ENCODE measurements at places on chromosomes 2 and 18. TPM values are rescaled to one million over a fixed set of nuclear protein-coding genes. Genes with fewer than 3 reads are reported as not detected.
A peak's percentile ranks its signal among the peaks of the same experiment; 100 is the strongest.

Gene CXCR1
- not detected for polyA plus RNA-seq

Gene GCG
- polyA plus RNA-seq = not detected

Gene ANKRD30B
- polyA plus RNA-seq = not detected

Gene IL36G
- not detected for polyA plus RNA-seq

- DNase-seq = no peak
- no peaks in the 10 kb centered on the region for H3K27me3 ChIP-seq
- no peaks in the 10 kb centered on the region for H3K4me1 ChIP-seq
- no peak overlapping the region for H3K27ac ChIP-seq
- H3K36me3 ChIP-seq = no peaks in the 10 kb centered on the region
- H3K4me3 ChIP-seq = no peak overlapping the region
Measured at GRCh38 chr2:27451095-27451494, 8.9 kb downstream of the KRTCAP3 start.

- peak; percentile 54 for DNase-seq
- peaks cover 45% of the 10 kb centered on the region for H3K27me3 ChIP-seq
- peak overlapping the region; percentile 97 for H3K4me3 ChIP-seq
- no peak overlapping the region for H3K27ac ChIP-seq
Measured at GRCh38 chr2:5692561-5693286, 540 bp downstream of the SOX11 start.

DNA sequence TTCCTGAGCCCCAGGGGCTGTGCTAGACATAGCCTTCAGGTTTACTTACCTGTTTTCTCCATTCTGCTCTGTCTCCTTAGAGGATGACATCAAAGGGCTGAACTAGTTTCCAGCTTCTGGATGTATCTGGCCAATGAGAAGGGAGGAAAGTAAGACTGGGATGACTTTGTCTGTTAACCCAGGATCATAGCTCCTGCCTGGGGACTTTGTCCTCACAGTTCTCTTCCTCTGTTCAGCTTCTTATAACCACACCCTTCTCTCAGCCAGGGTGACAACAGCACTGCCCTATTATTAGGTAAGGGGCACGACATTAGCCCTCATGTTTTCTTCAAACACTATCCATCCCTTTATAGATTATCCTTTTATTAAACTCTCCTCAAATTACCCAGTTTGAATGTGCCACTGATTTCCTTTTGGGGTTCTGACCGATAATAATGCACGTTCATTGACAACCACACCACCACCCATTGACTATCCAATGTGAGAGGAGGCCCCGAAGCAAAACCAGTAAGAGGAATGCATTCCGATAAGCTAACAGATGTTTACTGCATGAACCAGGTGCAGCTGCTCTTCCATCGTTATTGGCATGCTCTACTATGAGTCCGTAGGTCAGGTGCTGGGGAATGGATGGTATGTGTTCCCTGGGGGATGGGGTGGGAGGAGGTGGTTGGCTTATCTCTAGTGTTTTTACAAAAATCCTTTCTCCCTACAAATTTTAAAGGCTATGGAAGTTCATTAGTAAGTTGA lies 23.5 kb downstream of the TSN start:
- no peak overlapping the region for H3K4me3 ChIP-seq
- no peaks in the 10 kb centered on the region for H3K27me3 ChIP-seq
- peaks cover 7% of the 10 kb centered on the region for H3K4me1 ChIP-seq
- peak; percentile 50 for DNase-seq

DNA sequence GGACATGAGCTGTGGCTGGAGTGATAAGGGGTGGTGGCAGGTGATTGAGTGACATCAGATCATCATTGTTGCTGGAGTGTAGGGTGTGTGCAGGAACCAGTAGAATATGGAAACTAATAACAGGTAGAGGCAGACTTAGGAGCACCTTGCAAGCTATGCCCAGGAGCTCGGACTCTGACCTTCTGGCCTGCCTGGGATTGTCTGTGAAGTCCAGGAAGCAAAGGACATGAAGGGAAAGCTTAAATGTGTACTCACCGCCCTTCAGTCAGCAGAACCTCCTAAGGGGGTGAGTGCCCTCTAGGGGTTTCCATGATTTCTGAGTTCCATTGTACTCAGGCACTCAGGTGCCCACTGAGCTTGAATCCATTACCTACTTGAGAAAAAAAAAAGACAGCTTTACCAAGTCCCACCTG lies 104.2 kb downstream of the CRIM1 start:
- H3K4me1 ChIP-seq = peaks cover 79% of the 10 kb centered on the region
- peak; percentile 84 for DNase-seq
- no peak overlapping the region for H3K4me3 ChIP-seq
- H3K36me3 ChIP-seq = no peaks in the 10 kb centered on the region
- H3K27me3 ChIP-seq = no peaks in the 10 kb centered on the region

DNA sequence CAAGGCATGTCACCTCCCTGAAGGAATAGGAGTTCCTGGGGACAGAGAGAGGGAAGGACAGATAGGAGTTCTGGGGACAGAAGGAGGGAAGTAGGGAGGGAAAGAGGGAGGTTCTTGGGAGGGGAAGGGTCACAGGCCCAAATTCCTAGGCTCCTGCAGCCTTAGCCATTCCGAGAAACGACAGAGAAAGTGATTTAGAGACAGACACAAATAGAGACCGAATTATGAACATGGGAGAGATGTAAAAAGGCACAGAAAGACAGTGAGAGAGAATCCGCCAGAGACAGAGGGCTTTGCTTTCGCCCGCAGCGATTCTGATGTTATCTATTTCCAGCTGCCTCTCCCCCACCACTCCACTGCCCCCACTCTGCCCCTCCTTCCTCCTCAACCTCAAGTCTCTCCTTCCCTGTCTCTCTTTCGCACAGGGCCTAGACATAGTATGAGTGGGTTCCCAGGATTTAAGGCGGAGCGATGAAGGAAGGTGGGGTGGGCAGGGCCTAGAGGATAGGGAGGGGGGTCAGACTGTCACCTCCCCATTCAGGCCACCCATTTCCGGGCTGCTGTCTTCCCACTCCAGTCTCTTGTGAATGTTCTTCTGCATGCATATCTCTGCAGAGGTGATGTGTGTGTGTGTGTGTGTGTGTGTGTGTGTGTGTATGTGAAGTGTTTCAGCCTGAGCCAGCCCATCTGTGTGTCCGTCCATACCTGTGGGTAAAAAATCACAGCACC lies 3.3 kb upstream of the WNT6 start:
- peaks cover 91% of the 10 kb centered on the region for H3K27me3 ChIP-seq
- no peak overlapping the region for H3K4me3 ChIP-seq
- peaks cover 55% of the 10 kb centered on the region for H3K4me1 ChIP-seq
- no peak for DNase-seq
- H3K36me3 ChIP-seq = no peaks in the 10 kb centered on the region

GRCh38 chr2:30565851-30566358 lies 118.9 kb downstream of the LCLAT1 start:
- H3K27ac ChIP-seq = no peak overlapping the region
- no peak overlapping the region for H3K4me3 ChIP-seq
- no peaks in the 10 kb centered on the region for H3K36me3 ChIP-seq
- H3K4me1 ChIP-seq = no peaks in the 10 kb centered on the region
- no peaks in the 10 kb centered on the region for H3K27me3 ChIP-seq
- no peak for DNase-seq

- DNase-seq = peak; percentile 71
- H3K4me3 ChIP-seq = no peak overlapping the region
- no peak overlapping the region for H3K27ac ChIP-seq
- no peaks in the 10 kb centered on the region for H3K4me1 ChIP-seq
- H3K36me3 ChIP-seq = no peaks in the 10 kb centered on the region
Measured at GRCh38 chr2:233643128-233643527, 6.9 kb downstream of the UGT1A10 start.

GRCh38 chr2:86623043-86623493 lies 597 bp downstream of the RNF103 start:
- peaks cover 12% of the 10 kb centered on the region for H3K4me1 ChIP-seq
- no peaks in the 10 kb centered on the region for H3K27me3 ChIP-seq
- peak overlapping the region; percentile 93 for H3K4me3 ChIP-seq
- no peaks in the 10 kb centered on the region for H3K36me3 ChIP-seq
- H3K27ac ChIP-seq = no peak overlapping the region

- DNase-seq = no peak
- no peak overlapping the region for H3K4me3 ChIP-seq
- no peaks in the 10 kb centered on the region for H3K4me1 ChIP-seq
- no peak overlapping the region for H3K27ac ChIP-seq
- no peaks in the 10 kb centered on the region for H3K27me3 ChIP-seq
- no peaks in the 10 kb centered on the region for H3K36me3 ChIP-seq
Measured at GRCh38 chr2:40851661-40852060, 399.8 kb upstream of the SLC8A1 start.

DNA sequence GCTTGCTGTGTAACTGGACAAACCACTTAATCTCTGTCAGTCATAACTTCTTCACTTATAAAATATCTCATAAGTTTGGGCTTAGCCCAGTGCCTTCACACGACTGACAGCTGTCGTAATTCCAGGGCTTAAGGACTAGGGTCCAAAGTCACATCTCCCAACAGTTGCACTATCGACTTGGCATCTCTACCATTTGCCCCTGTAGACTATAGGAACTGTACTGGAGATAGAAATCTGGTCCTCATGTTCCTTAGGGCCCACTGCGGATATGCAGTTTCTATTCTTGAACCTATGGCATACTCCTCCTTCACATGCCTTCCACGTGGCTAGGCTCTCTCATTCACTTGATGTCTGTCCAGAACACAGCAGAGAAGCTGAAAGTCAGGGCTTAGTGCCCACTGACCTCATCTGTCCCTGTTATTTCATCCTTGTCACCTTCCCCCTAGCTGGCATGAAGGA lies 2.7 kb downstream of the ABHD1 start:
- H3K36me3 ChIP-seq = no peaks in the 10 kb centered on the region
- H3K4me1 ChIP-seq = peaks cover 9% of the 10 kb centered on the region
- H3K27ac ChIP-seq = no peak overlapping the region
- no peak for DNase-seq

GRCh38 chr18:24176727-24177416 lies 38.0 kb downstream of the CABYR start:
- no peak overlapping the region for H3K4me3 ChIP-seq
- H3K4me1 ChIP-seq = no peaks in the 10 kb centered on the region
- H3K36me3 ChIP-seq = no peaks in the 10 kb centered on the region
- H3K27ac ChIP-seq = 0 out of 2 replicates have a peak overlapping the region, but pooled peaks have one; percentile 21

DNA sequence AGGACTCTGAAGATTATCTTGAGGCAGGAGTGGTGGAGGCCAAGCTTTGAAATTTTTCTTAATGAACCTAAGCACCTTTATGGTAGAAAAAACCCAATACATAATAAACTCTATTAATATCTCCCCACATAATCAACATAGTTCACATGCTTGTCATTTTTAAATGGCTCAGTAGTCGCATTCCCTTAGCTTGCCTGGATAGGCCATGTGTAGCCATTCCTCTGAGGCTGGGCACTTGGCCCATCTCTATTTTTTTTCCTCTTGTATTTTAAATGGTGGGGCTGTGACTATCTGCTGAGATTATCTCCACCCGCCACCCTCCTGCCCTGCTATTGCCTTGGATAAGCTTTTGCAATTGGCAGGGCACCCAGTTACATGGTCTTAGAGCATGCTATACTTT lies 143.1 kb downstream of the FHOD3 start:
- H3K27me3 ChIP-seq = no peaks in the 10 kb centered on the region
- no peak overlapping the region for H3K4me3 ChIP-seq
- H3K27ac ChIP-seq = no peak overlapping the region
- H3K36me3 ChIP-seq = peaks cover 3% of the 10 kb centered on the region
- no peaks in the 10 kb centered on the region for H3K4me1 ChIP-seq
- DNase-seq = no peak

- H3K4me1 ChIP-seq = no peaks in the 10 kb centered on the region
- no peaks in the 10 kb centered on the region for H3K27me3 ChIP-seq
Measured at GRCh38 chr2:68710336-68710735, 24.3 kb upstream of the ARHGAP25 start.

GRCh38 chr2:227082286-227082685 lies 81.7 kb downstream of the COL4A4 start:
- DNase-seq = no peak
- H3K27me3 ChIP-seq = no peaks in the 10 kb centered on the region
- no peaks in the 10 kb centered on the region for H3K36me3 ChIP-seq
- H3K4me1 ChIP-seq = no peaks in the 10 kb centered on the region
- H3K27ac ChIP-seq = no peak overlapping the region
